CD4-positive, alpha-beta T cell (primary cell): ENCODE measurements at places on chromosomes 2 and 18.

GRCh38 chr2:201936817-201937216 is 96.8 kb upstream of the FZD7 start:
- no peak for DNase-seq

GRCh38 chr2:53230691-53231090 is 536.9 kb upstream of the CHAC2 start:
- no peak for DNase-seq

- no peak for DNase-seq
These were observed 14.5 kb downstream of the MAL start for GRCh38 chr2:95039978-95040377.

GRCh38 chr2:241559323-241560161 is 997 bp downstream of the BOK start:
- no peak for DNase-seq

DNA sequence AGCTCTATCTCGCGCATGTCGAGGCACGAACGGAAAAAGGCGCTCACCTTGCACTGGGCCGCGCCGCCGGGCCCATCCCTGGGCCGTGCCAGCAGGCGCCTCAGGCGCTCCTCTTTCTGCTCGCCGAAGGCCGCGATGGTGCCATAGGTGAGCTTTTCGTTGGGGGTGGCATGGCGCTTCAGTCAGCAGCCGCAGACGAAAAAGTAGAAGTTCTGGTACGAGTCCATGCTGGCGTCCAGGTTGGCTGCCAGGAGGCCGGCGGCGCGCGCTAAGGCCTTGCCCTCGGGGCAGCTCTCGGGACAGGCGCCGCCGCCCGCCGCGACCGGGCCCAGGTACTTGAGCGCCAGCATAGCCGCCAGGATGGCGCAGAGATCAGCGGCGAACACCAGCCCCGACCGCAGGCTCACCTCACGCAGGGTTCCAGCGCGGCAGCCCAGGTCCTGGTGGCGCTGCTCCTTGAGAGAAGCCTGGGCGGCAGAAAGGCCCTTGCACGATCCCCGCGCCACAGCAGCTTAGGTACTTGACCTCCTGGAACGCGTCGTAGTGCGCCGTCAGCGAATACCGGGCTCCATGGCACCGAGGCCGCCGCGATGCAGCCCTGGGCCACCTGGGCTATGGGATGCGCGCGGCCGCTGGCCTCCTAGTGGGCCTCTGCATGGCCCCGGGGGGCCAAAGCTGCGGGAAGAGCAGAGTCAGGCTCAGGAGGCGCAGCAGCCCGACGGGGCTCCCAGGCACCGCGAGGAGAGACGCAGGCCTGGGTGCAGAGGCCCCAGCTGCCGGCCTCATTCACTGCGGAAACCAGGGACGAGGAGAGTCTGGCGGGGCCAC is 12.8 kb downstream of the ALPG start:
- no peak for DNase-seq

GRCh38 chr18:12287684-12288402 is 20.2 kb upstream of the TUBB6 start:
- no peak for DNase-seq
